ENCODE measurements at places on chromosomes 5 and 9.

- no peak for DNase-seq
Observed at GRCh38 chr9:35158501-35159280, 3.1 kb upstream of the UNC13B start.

DNA sequence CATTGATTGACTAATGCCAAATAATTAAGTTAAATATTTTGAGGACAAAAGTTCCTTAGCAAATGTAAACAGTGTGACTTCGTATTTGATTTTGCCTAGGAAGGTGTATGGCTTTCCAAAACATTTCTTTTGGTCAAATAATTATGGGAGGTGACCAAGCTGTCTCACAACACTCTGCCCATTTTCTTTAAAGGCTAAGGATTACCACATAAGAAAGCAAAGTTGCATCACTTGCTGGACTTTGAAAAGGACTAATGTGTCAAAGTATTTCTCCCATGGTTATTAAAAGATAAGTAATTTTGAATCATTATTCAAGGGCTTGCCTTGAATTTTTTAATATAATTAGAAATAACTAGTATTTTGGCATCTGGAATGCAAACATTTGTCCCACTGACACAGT is 74.7 kb downstream of the HAPLN1 start:
- no peak for DNase-seq

DNA sequence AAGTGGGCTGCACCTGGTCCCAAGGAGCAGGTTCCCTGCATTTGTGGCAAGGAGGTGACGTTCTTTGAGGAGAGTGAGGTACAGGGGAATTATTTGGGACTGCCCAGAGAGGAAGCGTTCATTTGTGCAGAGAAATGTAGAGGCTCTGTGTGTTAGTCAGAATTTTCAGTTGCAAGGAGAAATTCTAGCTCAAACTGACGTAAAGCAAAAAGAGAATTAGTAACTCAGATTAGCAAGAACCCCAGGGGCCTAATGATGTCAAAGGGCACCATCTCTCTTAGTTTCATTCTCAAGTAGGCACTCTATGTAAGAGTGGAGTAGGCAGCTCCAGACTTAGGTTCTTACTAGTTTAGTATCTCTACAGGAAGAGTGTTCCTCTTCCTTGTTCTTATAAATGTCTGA is 2.4 kb upstream of the TXN start:
- DNase-seq, result no peak

GRCh38 chr5:130692770-130693169 is 472.3 kb downstream of the HINT1 start:
- no peak for DNase-seq

- DNase-seq, result no peak
Observed at GRCh38 chr9:107698779-107699178, 209.2 kb upstream of the KLF4 start.

All from RCC 7860 (cell line).